Pancreas (tissue), 10 donors: ENCODE measurements at places on chromosomes 16 and 17. TPM values are rescaled to one million over a fixed set of nuclear protein-coding genes. Genes with fewer than 3 reads are reported as not detected.

PLCG2 gene
- polyA plus RNA-seq = 11.6 TPM

ZSCAN32 gene
- 4.7 TPM for polyA plus RNA-seq

CASKIN2 gene
- polyA plus RNA-seq = 12.1 TPM

DDX52 gene
- polyA plus RNA-seq = 7.7 TPM

CD300LF gene
- polyA plus RNA-seq = 0.42 TPM

HOXB8 gene
- polyA plus RNA-seq = 0.15 TPM
